ENCODE measurements at places on chromosomes 3 and 15.

DNA sequence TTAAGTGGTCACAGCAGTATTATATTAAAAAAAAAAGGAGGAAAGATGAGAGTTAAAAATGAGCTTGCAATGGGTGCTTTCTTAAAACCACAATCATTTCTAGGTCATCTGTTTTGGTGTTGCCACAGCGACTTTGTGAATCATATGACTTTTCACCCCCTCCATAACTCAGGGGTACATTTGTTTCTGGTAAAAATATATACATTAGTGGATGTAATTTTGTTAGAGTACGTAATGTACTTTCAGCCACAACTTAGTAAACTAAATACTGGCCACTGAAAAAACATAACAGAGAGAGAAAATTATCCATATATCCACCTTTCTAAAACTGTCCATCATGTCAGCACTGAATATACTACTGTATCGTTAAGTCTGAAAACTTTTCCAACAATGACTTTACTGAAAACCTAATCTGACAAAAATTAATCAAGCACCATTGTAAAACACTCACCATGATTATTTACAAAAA is 3.4 kb downstream of the ANKRD28 start:
- DNase-seq = peak; percentile 63

- no peak for DNase-seq
These were observed 45.8 kb upstream of the CCDC50 start for GRCh38 chr3:191283400-191283799.

GRCh38 chr15:89998141-89998661 is 2.9 kb upstream of the ZNF710 start:
- peak; percentile 69 for DNase-seq

- no peak for DNase-seq
These were observed 12.9 kb upstream of the PARL start for GRCh38 chr3:183897606-183898005.

GRCh38 chr3:51817375-51817774 is 38.3 kb upstream of the IQCF6 start:
- DNase-seq = no peak

- DNase-seq = peak; percentile 71
These were observed 459.9 kb downstream of the RAP2B start for GRCh38 chr3:153621953-153622352.

Data from inflammatory macrophage treated with lipopolysaccharide for 4 hours (primary cell).